ENCODE measurements at places on chromosomes 13 and 19. TPM values are rescaled to one million over a fixed set of nuclear protein-coding genes. Genes with fewer than 3 reads are reported as not detected.

IRGC gene
- not detected for total RNA-seq

KIR3DL1 gene
- total RNA-seq: not detected

ZNF497 gene
- total RNA-seq: 0.32 TPM

DNA sequence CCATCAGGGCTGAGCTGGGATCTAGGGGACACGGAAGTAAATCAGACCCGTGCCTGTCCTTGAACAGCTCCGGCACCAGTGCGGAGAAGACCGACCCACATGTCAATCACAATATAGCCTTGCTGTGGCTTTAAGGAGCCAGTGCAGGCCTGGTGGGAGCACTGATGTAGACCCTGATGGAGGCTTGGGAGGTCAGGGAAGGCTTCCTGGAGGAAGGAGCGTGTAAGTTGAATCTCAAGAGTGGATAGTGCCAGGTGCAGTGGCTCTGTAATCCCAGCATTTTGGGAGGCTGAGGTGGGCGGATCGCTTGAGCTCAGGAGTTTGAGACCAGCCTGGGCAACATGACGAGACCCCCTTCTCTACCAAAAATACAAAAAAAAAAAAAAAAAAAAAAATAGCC lies 10.8 kb upstream of the CACNG8 start:
- H3K27ac ChIP-seq: no peak overlapping the region
- H3K4me3 ChIP-seq: no peak overlapping the region
- no peaks in the 10 kb centered on the region for H3K27me3 ChIP-seq
- H3K4me1 ChIP-seq: no peaks in the 10 kb centered on the region
- no peaks in the 10 kb centered on the region for H3K36me3 ChIP-seq

DNA sequence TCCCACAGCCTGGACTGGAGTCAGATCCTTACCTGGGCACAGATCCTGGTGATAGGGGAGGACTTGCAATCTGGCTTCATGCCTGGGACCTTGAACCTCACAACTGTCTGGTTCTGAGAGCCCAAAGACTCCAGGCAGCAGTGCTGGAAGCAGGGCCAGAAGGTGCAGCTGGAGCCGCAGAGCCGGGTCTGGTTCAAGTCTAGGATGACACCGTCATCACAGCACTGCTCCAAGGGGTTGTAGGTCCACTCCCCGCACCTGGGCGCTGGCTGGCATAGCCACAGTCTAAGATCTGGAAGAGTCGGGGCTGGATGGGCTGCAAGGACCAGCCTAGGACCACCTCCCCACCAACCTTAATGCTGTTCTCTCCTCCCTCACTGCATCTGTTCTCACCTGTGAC lies 677 bp downstream of the IGFL4 start:
- peaks cover 3% of the 10 kb centered on the region for H3K27me3 ChIP-seq
- no peaks in the 10 kb centered on the region for H3K36me3 ChIP-seq
- no peak overlapping the region for H3K4me3 ChIP-seq
- H3K4me1 ChIP-seq: no peaks in the 10 kb centered on the region
- peak; percentile 57 for DNase-seq

- H3K36me3 ChIP-seq: peaks cover 2% of the 10 kb centered on the region
- DNase-seq: no peak
- no peaks in the 10 kb centered on the region for H3K4me1 ChIP-seq
Observed at GRCh38 chr19:16429066-16429758, 42.6 kb downstream of the EPS15L1 start.

DNA sequence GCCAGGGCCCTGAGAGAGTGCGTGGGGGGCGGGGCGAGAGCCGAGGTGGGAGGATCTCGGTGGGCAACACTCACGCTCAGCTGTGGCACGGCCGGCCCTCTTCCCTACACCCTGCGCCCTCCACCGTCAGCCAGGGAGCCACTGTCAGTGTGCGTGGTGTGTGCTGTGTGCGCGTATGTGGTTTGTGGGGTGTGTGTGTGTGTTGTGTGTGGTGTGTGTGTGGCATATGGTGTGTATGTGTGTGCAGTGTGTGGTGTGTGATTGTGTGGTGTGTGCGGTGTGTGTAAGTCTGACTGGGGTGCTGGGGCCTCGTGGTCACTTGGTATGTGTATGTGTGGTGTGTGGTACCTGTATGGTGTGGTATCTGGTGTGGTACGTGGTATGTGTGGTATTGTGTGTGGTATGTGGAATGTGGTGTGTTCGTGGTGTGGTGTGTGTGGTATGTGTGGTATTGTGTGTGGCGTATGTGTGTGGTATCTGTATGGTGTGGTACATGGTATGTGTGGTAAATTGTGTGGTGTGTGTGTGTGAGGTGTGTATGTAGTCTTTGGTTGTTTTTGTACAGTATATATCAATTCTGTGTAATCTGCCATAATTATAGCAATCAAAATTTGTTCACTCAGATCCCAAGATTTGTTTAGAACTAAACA lies 5.1 kb downstream of the GRK1 start:
- no peaks in the 10 kb centered on the region for H3K27me3 ChIP-seq
- no peak overlapping the region for H3K4me3 ChIP-seq
- no peaks in the 10 kb centered on the region for H3K4me1 ChIP-seq
- no peak overlapping the region for H3K27ac ChIP-seq
- DNase-seq: peak; percentile 51

GRCh38 chr13:97538203-97538602 lies 104.2 kb downstream of the RAP2A start:
- no peaks in the 10 kb centered on the region for H3K4me1 ChIP-seq
- no peak overlapping the region for H3K4me3 ChIP-seq
- no peak overlapping the region for H3K27ac ChIP-seq
- H3K36me3 ChIP-seq: no peaks in the 10 kb centered on the region
- H3K27me3 ChIP-seq: no peaks in the 10 kb centered on the region

KIR2DL1 gene
- not detected for total RNA-seq

- no peak for DNase-seq
- no peak overlapping the region for H3K4me3 ChIP-seq
- H3K27me3 ChIP-seq: no peaks in the 10 kb centered on the region
- no peak overlapping the region for H3K27ac ChIP-seq
- no peaks in the 10 kb centered on the region for H3K36me3 ChIP-seq
- H3K4me1 ChIP-seq: no peaks in the 10 kb centered on the region
Observed at GRCh38 chr13:75173457-75174356, 308.3 kb downstream of the TBC1D4 start.

DNA sequence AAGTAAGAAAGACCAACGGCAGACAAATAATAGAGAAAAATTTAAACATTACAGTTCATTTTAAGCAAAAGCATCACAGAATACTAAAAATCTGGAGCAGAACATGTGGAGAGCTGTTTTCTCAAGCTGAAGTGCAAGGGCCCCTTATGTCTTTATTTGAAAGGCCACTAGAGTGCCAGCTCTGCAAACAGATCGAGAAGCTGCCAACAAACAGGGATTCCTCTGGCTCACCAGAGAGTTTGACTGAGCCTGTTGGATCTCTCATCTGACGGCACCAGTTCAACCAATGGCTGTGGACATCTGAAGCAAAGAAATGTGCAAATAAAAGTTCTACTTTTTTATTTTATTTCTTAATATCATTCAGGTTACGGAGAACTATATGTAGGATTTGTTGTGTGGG lies 119.7 kb downstream of the COL4A2 start:
- no peaks in the 10 kb centered on the region for H3K4me1 ChIP-seq
- peak overlapping the region; percentile 20 for H3K27ac ChIP-seq
- H3K27me3 ChIP-seq: no peaks in the 10 kb centered on the region
- H3K4me3 ChIP-seq: no peak overlapping the region
- H3K36me3 ChIP-seq: peaks cover 3% of the 10 kb centered on the region
- DNase-seq: no peak

RASL11A gene
- total RNA-seq: 58.2 TPM

DNA sequence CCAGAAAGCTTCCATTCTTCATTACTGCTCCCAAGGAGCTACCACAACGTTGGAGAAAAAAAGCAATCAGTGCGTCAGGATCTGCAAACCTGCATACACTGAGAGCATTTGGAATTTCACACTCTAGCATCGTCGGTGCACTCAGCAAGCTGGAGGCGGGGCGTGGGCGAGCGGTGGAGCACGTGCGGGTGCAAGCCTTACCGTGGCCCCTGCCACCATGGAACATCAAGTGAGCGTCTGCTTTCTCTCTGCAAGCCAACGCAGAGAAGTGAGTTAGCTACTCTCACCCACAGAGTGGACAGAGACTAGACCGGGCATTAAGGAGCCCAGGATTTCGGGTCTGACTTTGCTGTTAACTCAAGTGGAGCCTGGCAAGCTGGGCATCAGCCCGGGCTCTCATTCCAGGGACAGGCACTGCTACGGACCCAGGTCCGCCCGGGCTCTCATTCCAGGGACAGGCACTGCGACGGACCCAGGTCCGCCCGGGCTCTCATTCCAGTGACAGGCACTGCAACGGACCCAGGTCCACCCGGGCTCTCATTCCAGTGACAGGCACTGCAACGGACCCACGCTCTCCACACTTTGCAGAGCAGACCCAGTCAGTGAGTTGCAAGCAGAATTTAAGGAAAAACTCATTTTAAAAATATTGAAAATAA lies 124.1 kb upstream of the SPACA7 start:
- H3K4me3 ChIP-seq: no peak overlapping the region
- no peak overlapping the region for H3K27ac ChIP-seq
- H3K27me3 ChIP-seq: no peaks in the 10 kb centered on the region

DNA sequence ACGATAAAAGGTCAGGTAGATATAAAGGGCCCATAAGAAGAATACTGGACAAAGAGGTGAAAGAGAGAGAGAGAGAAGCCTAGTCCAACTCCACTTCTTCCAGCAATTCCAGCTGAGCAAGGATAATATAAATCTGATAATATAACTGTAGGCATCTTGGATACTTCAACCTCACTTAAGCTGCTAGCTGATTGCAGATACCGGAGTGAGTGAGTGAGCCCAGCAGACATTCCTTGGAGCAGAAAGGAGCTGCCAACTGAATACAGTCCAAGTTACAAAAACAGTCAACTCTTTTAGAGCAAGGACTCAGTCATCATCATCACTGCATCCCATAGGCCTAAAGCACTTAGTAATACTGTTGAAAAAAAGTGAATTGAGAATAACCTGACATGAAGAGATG lies 387.6 kb downstream of the SLITRK6 start:
- H3K36me3 ChIP-seq: no peaks in the 10 kb centered on the region
- H3K4me3 ChIP-seq: no peak overlapping the region
- no peak overlapping the region for H3K27ac ChIP-seq
- H3K27me3 ChIP-seq: no peaks in the 10 kb centered on the region
- DNase-seq: no peak

SELENOV gene
- not detected for total RNA-seq

IGFL1 gene
- total RNA-seq: not detected

ZSCAN4 gene
- total RNA-seq: not detected

GRCh38 chr19:7535998-7536695 lies 630 bp downstream of the PNPLA6 start:
- H3K27me3 ChIP-seq: no peaks in the 10 kb centered on the region
- H3K4me1 ChIP-seq: no peaks in the 10 kb centered on the region
- no peak for DNase-seq
- peak overlapping the region; percentile 82 for H3K4me3 ChIP-seq
- H3K27ac ChIP-seq: no peak overlapping the region

Measured in aorta (tissue), 5 donors.